Activated T-cell treated with anti-CD3 and anti-CD28 coated beads, Interleukin-2, amount 50 U/mL, for 48 hours (primary cell): ENCODE measurements at places on chromosomes 11 and 22.

- DNase-seq = no peak
Observed at GRCh38 chr11:1208144-1208393, 14.8 kb upstream of the MUC5B start.

- DNase-seq = no peak
Observed at GRCh38 chr11:88620568-88621130, 283.1 kb upstream of the CTSC start.

GRCh38 chr22:49543876-49544275 is 283.8 kb downstream of the BRD1 start:
- DNase-seq = no peak

DNA sequence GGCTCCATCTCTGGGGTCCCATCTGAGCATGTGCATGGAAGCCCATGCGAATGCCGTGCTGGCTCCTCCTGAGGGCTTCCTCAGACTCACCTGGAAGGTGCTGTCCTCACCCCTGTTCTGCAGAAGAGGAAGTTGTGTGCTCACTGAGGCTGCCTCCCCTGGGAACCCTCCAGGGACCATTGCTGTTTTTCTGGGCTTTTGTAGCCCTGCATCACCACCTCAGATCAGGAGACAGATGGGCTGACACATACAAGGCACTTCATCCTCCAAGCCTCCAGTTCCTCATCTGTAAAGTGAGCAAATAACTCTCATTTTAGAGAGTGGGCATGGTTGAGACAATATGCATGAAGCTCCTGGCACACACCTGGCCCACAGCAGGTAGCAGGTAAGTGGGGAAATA is 12.1 kb upstream of the LRRC32 start:
- no peak for DNase-seq

DNA sequence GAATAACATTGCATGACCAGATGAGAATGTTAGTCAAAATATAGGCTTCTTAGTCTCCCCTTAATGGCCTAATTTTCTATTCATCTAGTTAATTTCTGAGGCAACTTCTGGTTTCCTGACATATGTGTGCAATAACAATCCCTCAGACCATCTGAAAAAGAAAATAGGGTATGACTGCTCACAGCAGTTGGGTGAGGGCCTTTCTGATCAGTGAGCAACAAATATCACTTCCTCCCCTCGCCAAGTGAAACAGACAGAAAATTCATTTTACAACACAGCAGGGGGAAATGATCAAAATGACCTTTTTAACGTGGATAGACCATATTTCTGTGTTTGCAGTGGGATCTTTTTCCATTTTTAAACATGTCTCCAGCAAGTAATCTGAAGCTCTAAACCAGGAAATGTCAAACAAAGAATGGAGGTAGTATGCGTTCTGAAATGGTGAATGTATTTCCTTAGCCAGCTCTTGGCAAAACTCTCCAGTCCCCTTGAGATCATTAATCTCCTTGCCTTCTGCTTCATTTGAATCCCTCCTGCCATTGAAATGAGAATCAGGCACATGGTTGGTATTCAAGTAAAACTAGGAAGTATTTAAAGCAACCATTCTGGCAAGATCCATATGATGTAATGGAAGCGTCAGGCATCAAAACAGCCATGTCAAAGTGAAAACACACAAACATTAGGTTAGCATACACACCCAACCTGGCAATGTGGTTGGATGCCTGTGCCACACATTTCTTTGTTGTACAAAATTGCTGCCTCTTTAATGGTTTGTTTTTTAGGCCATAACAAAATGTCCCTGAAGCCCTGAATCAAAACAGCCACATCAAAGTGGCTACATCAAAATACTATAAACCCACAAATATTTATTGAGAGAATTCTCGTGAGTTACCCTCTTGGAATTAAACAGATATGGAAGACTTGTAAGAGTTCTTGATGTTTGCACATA is 100.1 kb downstream of the SLC1A2 start:
- no peak for DNase-seq

DNA sequence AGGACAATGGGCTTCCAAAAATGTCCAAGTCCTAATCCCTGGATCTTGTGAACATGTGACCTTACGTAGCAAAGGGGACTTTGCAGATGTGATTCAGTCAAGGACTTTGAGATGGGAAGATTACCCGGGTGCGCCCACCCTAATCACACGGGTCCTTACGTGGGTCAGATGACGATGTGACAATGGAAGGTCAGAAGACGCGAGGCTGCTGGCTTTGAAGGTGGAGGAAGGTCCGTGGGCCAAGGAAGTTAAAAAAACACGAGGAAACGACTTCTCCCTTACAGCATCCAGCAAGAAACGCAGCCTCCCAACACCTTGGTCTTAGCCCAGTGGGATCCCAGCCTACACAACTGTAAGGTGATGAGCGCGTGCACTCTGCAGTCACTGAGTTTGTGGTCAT is 860.1 kb downstream of the TBC1D22A start:
- DNase-seq = no peak

DNA sequence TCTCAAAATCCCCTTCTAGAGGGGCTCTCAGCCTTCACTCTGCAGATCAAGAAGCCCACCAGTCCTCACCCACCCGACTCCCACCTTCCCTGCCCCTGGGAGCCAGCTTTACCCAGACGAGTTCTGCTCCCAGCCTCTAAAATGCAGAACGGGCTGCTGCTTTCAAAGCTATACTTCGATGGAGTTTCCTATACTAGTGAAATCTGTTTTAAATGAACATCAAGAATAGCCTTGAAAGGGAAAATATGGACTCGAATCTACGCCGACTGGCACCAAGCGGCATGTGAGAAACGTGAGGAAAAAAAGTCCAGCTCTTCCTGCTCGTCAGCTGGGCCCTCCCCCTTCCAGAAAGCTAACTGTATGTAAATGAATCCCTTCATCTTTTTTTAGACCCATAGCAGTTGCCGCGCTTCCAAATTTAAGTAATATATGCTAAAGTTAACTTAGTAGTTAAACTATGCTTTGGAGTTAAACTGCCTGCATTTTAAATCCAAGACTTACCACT is 211.7 kb downstream of the NTM start:
- no peak for DNase-seq

- DNase-seq = no peak
Observed at GRCh38 chr11:30775233-30775522, 189.0 kb upstream of the MPPED2 start.

DNA sequence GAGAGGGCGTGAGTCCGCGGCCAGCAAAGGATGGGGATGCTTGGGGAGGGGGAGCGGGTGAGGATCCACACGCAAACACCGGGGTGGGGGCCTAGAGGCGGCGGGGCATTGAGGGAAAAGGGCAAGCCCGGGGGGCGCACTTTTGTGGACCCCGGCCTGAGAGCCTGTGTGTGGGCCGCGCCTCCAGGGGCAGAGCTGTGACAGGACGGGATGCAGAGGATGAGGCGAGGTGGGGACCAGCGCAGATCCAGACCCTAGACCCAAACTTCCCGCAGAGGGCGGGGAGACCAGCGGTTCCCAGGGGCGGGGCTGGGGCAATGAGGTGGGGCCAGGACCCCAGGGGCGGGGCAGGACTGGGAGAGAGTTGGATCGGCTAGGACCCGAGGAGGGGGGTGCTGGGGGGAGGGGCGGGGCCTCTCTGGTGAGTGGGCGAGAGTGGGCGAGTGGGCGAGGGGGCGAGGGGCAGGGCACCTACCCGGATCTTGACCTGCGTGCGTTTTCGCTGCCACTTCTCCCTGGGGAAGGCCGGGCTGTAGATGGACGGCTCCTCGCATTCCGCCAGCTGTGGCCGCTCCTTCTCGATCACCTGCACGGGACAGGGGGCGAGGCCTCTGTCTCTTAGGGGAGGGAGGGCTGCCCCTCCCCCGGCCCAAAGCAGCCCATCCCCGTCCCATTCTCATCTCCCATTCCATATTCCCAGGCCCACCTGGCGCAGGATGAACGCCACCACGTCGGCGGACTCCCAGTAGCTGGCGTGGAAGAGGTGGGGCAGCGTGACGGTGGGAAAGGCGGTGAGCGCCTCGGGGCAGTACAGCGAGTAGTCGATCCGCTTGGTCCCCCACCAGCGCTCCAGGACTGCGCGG is 10.6 kb downstream of the PITPNM1 start:
- DNase-seq = no peak

- no peak for DNase-seq
Observed at GRCh38 chr22:45434981-45435380, 21.5 kb downstream of the RIBC2 start.

DNA sequence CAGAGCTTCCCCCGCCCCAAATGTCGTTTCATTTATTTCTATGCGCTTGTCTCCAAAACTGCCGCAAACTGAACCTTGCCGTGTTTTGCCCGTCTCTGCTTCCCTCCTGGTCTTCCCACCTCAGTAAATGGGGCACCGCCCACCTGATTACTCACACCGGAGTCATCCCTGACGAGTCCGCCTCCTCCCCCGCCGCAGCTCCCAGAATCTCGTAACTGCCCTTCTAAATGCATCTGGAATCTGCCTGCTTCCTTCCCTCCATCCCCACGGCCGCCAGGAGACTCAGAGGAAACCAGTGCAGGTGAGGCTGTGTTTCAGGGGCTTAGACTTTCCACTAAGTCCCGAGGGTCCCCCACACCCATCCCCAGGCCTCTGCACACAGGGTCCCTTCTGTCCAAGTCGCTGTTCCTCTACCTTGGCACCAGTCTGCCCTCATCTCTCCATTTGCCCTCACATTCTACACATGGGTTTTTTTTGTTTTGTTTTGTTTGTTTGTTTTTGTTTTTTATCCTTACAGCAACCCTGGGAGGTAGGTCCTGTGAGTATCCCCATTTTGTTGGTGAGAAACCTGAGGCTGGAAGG is 62.6 kb upstream of the PHF21B start:
- peak; percentile 38 for DNase-seq

GRCh38 chr11:93694109-93694508 is 32.6 kb downstream of the CEP295 start:
- DNase-seq = no peak

- DNase-seq = no peak
Observed at GRCh38 chr11:65880844-65881421, 1.3 kb downstream of the CTSW start.

- DNase-seq = no peak
Observed at GRCh38 chr11:124707829-124708228, 31.9 kb upstream of the NRGN start.

- no peak for DNase-seq
Observed at GRCh38 chr11:12770966-12771597, 96.9 kb downstream of the TEAD1 start.

DNA sequence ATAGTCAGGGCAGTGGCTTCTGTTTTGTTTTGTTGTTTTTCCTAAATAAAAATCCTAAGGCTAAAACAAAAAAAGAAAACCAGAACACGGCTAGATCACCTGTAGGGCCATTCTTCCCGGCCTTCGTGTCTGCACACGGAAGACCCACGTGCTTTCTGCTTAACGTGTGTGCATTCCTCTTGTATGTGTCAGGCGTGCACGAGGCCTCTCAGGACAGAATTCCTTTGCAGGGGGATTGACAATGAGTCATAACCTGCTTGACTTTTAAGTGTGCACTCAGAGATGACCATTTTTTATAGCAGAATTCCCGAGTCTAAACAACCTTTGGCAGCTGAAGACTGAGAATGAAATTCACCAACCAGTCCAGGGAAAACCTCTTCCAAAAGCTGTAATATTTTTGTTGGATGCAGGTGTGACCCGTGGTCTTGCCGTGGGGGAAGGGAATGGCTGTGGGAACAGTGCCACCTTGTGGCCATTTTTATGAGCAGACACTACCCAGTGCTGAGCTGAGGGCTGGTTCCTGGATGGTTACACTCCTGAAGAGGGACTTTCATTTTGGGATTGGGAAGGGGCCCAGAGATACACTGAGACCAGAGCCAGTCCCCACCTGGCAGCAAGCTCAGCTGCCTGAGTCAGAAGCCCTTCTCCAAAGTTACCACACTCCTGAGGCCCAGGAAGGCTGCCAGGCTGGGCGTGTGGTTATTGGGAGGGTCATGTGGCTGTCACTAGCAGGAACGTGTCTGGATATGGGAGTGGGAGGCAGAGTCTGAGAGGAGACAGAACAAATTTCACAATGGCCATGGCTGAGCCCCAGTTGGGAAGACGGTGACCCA is 35.7 kb upstream of the DKK3 start:
- peak; percentile 71 for DNase-seq

GRCh38 chr22:42162728-42163489 is 32.3 kb upstream of the CYP2D6 start:
- no peak for DNase-seq

DNA sequence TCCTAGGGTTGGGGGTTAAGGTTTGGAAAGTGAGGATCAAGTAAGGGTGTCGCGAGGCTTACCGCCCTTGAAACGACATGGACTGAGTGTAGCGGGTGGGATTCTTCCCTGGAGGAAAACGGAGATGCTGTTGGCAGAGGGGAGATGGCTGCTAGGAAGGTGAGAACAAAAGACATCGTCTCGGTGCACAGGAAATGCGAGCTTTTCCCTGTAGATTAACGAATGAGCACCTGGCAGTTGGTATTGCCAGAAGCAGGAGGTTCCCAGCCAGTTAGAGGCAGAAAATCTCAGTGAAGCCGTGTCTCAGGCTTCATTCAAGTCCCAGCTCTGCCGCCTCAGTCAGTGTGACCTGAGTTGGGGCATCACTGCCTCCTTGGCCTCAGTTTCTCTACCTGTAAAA is 1.4 kb upstream of the LHFPL7 start:
- no peak for DNase-seq

- no peak for DNase-seq
Observed at GRCh38 chr11:17992916-17993315, 19.9 kb downstream of the SERGEF start.

DNA sequence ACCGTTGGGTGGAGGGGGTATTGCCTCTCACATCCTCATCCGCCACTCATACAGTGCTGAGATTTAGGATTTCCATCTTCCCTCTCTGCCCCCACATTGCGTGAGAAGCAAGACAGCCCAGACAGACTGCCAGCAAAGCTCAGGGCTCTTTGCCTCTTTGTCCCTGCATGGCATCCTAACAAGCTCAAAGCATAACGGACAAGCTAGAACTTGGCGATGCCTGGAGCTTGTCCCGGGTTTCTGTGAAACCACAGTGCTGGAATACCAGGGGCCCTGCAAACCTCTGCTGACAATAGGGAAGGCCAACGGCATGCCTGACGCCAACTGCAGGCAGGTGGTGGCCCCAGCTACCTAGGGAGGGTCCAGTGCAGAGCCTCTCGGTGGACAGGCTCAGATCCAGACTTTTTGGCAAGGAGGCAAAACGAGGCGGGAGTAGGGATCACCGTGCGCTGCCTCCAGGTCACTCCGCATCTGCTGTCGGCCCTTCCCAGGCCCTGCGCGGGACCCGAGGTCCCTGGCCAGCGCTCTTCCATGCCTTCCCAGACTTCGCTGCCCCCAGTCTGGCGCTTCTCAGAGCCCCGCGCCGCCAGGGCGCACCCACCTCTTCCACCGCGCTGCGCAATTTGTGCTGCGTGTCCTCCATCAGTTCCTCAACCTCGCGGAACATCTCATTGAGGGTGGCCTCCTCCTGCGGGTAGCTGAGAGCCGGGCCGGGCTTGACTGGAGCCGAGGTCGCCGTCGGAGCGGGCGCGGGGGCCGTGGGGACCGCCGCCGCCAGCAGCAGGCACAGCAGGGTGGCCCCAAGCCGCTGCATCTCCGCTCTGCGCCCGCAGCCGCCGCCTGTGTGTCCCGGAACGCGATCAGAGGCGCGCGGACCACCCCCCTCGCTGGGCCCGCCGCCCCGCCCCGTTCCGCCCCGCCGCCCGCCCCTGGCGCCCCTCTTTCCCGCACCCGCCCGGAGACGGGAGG is at the start of gene DKK3:
DKK3 (minus strand) TSS at position 858 of the 969 bp plus-strand sequence; CDS start at position 814, 44 bp downstream.
- DNase-seq = no peak

- DNase-seq = no peak
Observed at GRCh38 chr11:122642472-122642922, 13.0 kb upstream of the UBASH3B start.

GRCh38 chr11:118870396-118871343 is 13.0 kb upstream of the CXCR5 start:
- peak; percentile 77 for DNase-seq

GRCh38 chr22:23164091-23164490 is 16.2 kb upstream of the BCR start:
- no peak for DNase-seq
